ENCODE measurements at places on chromosomes 16 and 17. TPM values are rescaled to one million over a fixed set of nuclear protein-coding genes. Genes with fewer than 3 reads are reported as not detected.

The NUDT16L1 gene
- 62.6 TPM for total RNA-seq

The C1QTNF8 gene
- not detected for total RNA-seq

The WFDC1 gene
- not detected for total RNA-seq

The KRTAP4-1 gene
- total RNA-seq = not detected

DNA sequence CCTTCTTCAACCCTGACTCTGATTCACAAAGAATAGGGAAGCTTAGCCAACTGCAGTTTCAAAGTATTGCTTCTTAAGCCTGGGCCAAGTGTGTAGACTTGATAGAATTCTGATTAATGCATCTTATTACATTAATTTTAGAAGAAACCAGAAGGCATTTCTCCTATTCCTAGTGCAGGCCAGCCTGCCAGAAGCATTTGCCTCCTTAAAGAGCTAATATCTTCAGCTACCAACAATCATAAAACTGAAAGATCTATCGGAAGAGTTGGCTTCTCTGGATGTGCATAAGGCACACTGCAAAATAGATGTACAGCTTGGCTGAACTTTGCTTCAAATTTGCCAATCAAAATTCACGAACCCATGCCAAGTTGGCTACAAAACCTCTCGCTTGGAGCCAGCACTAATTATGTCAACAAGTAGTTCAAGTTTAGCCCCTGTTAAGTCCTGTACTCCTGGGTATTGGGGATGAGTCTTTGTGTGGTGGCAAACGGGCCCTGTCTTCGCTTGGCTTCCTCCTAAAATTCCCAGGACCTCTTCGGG, 717.8 kb downstream of the WWOX start:
- H3K27me3 ChIP-seq = no peaks in the 10 kb centered on the region
- no peaks in the 10 kb centered on the region for H3K36me3 ChIP-seq
- H3K4me1 ChIP-seq = no peaks in the 10 kb centered on the region
- no peak for DNase-seq
- H3K4me3 ChIP-seq = no peak overlapping the region

GRCh38 chr17:38508954-38509771, 80.9 kb downstream of the ARHGAP23 start:
- H3K27ac ChIP-seq = no peak overlapping the region
- H3K4me3 ChIP-seq = peak overlapping the region; percentile 42
- peak; percentile 45 for DNase-seq
- H3K36me3 ChIP-seq = no peaks in the 10 kb centered on the region
- H3K27me3 ChIP-seq = no peaks in the 10 kb centered on the region

DNA sequence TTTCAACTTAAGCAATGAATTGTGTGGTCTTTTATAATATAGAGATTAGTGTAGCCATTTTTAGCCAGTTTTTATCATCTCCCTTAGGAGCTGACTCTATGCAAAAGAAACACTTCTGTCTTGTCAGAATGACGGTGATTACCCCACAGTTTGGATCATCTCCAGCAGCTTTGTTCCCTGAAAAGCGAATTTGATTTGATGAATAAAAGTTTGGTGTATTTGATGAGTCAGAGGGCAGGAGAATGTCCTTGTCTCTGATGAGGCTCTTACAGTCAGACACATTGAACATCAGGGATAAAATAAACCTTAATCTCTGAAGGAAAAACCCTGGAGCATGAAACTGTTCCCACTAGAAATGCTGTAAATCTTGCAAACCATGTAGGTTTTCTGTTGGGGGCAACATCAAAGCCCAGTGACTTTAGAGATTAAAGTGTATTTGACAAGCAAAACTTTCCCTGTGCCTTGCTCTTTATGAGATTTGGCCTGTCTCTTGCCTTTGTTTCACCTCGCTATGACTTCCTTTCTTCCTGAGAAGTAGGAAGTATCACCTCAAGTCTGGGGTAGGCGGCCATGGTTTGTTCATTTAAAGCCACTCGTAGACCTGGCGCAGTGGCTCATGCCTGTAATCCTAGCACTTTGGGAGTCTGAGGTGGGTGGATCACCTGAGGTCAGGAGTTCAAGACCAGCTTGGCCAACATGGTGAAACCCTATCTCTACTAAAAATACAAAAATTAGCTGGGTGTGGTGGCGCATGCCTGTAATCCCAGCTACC, 209.3 kb downstream of the FTO start:
- H3K4me1 ChIP-seq = peaks cover 20% of the 10 kb centered on the region
- no peak overlapping the region for H3K4me3 ChIP-seq
- no peaks in the 10 kb centered on the region for H3K27me3 ChIP-seq
- no peak for DNase-seq
- no peaks in the 10 kb centered on the region for H3K36me3 ChIP-seq

- H3K36me3 ChIP-seq = no peaks in the 10 kb centered on the region
- H3K27ac ChIP-seq = no peak overlapping the region
- H3K27me3 ChIP-seq = no peaks in the 10 kb centered on the region
- no peak overlapping the region for H3K4me3 ChIP-seq
Measured at GRCh38 chr16:59330019-59330670, 596.0 kb upstream of the GOT2 start.

DNA sequence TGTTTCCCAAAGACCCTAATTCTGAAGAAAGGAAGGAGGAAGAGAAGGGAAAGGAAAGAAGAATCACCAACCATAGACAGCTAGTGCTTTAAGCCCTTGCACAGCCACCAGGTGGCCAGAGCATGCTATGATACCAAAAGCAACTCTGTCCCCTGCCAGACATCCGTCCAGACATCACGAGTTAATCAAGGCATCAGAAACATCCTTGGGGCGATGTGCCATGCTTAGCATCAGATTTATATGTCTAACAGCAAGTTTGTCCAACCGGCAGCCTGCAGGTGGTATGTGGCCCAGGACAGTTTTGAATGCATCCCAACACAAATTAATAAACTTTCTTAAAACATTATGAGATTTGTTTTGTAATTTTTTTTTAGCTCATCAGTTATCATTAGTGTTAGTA, 2.9 kb upstream of the CRYBA1 start:
- no peaks in the 10 kb centered on the region for H3K27me3 ChIP-seq
- no peak overlapping the region for H3K27ac ChIP-seq
- no peaks in the 10 kb centered on the region for H3K4me1 ChIP-seq
- H3K4me3 ChIP-seq = no peak overlapping the region
- DNase-seq = no peak

- peak; percentile 38 for DNase-seq
- peaks cover 23% of the 10 kb centered on the region for H3K4me1 ChIP-seq
- no peaks in the 10 kb centered on the region for H3K27me3 ChIP-seq
- H3K36me3 ChIP-seq = peaks cover 8% of the 10 kb centered on the region
Measured at GRCh38 chr16:57736419-57737351, 1.1 kb downstream of the KATNB1 start.

DNA sequence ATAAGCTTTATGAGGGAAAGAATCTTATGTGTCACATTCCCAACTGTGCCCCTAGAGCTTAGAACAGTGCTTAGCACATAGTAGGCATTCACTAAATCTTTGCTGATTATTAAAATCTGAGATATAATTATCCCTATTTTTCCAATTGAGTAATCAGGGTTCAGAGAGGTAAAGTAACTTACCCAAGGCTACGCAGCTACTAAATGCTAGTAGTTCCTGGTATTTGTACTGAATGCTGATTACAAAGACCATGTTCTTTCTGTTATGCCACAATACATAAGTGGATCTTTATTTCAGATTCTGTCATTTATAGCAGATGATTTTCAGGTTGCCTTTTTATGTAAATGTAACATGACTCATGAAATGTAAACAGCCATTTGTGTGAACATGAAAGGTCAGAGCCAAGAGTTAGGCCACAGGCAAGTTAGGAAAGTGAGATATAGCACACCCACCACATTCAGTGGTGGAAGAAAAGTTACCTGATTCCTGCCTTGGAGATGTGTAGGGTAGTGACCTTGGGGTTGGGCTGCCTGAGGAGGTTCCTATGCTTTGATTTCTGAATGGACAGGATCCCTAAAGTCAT, 77.2 kb downstream of the FTO start:
- H3K4me1 ChIP-seq = no peaks in the 10 kb centered on the region
- no peak overlapping the region for H3K27ac ChIP-seq
- H3K27me3 ChIP-seq = no peaks in the 10 kb centered on the region

GRCh38 chr17:36504156-36504545, 17.7 kb downstream of the ZNHIT3 start:
- peaks cover 7% of the 10 kb centered on the region for H3K36me3 ChIP-seq
- H3K4me3 ChIP-seq = no peak overlapping the region
- no peaks in the 10 kb centered on the region for H3K27me3 ChIP-seq
- no peaks in the 10 kb centered on the region for H3K4me1 ChIP-seq
- H3K27ac ChIP-seq = no peak overlapping the region
- no peak for DNase-seq

DNA sequence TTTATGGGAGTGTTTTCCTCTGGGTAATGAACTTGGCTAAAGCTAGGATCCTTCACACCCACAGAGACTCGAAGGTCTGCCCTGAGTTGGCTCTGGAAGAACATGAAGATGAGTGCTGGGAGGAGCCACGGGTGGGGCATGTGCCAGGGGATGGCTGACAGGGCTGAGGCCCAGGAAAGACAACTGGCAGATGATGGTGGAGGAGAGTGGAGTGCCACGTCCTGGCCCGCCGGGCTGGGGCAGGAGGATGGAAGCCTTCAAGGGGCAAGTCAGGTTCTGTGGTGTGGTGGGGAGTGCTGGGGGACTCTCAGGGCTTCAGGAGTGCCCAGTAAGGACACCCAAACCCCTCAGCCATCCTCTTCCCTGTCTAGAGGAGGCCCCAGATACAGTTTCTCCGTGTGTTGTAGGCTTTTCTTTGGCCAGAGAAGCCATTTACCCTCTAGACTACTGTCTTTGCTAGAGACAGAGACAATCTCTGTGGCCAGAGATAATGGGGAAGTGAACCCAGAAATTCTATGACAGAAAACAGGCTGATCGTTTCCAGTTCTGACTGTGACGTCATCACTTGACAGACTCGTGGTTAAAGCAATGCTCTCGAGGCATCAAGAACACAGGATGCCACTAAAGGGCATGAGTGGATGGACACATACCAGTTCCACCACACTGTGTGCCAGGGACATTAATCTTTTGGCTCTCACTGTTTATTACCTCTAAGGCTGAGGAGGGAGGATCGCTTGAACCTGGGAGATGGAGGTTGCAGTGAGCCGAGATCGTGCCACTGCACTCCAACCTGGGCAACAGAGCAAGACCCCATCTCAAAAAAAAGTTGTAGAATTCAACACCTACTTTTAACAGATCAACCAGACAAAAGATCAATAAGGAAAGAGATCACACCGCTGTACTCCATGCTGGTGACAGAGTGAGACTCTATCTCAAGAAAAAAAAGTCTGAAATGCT, 18.6 kb upstream of the SLC5A10 start:
- no peaks in the 10 kb centered on the region for H3K4me1 ChIP-seq
- no peak overlapping the region for H3K27ac ChIP-seq
- H3K27me3 ChIP-seq = peaks cover 5% of the 10 kb centered on the region

- H3K36me3 ChIP-seq = no peaks in the 10 kb centered on the region
- no peaks in the 10 kb centered on the region for H3K27me3 ChIP-seq
- DNase-seq = no peak
- no peak overlapping the region for H3K27ac ChIP-seq
- no peak overlapping the region for H3K4me3 ChIP-seq
Measured at GRCh38 chr16:19809121-19809635, 75.5 kb downstream of the GPRC5B start.

DNA sequence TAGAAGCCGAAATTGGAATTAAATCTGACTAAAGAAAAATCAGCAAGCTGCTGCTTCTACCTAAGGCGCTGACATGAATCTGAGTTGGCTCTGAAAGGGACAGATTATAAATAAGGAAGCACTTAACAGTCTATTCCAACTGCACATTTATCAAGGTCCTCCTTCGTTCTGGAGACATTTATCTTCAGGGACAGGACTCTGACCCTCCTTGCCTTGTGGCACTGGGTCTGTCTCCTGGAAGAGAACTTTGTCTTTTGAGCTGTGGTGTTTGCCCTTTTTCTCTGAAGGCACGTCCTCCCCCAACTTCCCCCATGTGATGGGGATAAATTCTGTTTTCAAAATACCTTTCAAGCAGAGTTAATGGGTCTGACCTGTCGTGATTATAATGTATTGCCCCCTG, 47.0 kb upstream of the MARCHF10 start:
- no peak overlapping the region for H3K4me3 ChIP-seq
- no peaks in the 10 kb centered on the region for H3K4me1 ChIP-seq
- no peaks in the 10 kb centered on the region for H3K36me3 ChIP-seq

DNA sequence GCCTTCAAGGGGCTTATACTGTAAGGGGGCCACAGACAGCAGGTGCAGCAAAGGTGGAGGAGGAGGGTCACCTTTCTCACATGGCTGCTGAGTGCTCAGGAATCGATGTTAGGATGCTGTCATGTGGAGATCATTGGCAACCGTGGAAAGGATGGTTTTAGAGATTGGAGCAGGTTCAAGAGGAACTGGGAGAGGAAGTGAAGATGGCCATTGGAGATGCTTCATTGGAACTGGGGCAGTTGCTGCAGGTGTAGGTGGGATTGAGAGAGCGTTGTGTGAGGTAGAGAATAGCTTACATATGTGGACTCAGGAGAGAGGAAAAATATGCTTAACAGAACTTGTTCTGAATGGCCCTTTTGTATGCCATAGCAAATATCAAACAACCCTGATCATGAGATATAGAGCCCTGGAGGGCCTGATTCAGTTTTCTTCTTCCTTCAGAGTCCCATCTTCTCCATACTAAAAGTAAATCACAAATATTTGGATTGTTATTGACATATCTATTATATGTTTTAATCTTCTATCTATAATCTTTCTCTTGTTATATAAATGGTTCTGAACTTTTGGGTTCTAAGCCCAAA, 40.8 kb downstream of the LDHD start:
- H3K4me3 ChIP-seq = peak overlapping the region; percentile 17
- H3K36me3 ChIP-seq = no peaks in the 10 kb centered on the region
- H3K27ac ChIP-seq = peak overlapping the region; percentile 62

Measured in T-cell (primary cell).